RWPE1 (cell line): ENCODE measurements at places on chromosomes 4 and X.

DNA sequence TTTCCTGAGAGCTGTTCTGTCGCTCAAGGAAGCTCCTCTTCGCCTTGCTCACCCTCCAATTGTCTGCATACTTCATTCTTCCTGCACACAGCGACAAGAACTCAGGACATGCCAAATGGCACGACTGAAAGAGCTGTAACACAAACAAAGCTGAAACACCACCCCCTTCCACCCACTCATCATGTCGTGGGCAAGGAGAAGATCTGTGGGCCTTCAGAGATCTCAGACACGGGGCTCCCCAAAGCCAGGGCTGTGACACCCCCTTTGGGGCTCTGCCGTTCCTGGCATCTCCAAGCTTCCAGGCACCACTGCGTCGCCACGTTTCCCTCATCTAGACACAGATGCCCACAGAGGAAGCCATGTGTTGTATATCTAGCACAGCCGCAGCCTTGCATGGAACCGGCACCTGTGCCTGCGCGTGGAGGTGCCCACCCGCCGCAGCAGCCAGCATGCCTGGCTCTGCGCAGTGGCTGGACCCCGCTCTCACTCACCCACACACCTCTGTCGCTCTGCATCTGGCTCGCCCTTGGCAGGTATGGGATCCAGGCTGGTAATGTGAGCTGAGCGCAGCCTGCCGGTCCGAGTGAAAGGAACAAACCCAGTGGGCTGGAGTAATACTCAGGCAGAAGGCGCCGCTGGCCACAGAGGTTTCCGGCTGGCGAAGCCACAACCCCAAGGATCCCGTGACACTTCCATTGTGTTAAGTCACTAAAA lies 676.4 kb upstream of the INTU start:
- no peak for DNase-seq

GRCh38 chrX:66676990-66677389 lies 38.1 kb upstream of the EDA2R start:
- DNase-seq = peak; percentile 1

GRCh38 chr4:152585023-152585441 lies 49.1 kb upstream of the FBXW7 start:
- no peak for DNase-seq

- no peak for DNase-seq
These were observed 772 bp upstream of the SLC49A3 start for GRCh38 chr4:689723-690122.

GRCh38 chr4:2925496-2925895 lies 37.7 kb downstream of the NOP14 start:
- DNase-seq = no peak

DNA sequence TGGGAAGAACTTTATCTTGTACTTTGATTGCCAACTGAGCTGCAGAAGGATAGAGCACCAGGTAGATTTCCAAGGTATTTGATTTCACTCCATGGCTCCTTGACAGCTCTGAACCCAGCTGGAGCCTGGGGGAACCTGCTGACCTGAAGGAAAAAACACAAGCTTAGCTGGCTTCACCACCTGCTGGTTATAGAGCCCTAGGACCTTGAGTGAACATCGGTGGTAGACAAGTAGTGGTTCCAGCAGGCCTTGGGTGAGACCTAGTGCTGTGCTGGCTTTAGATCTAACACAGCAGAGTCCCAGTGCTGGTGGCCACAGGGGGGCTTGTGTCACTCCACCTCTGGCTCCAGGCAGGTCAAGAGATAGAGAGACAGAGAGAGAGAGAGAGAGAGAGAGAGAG lies 1102.6 kb downstream of the ADGRL3 start:
- DNase-seq = no peak

DNA sequence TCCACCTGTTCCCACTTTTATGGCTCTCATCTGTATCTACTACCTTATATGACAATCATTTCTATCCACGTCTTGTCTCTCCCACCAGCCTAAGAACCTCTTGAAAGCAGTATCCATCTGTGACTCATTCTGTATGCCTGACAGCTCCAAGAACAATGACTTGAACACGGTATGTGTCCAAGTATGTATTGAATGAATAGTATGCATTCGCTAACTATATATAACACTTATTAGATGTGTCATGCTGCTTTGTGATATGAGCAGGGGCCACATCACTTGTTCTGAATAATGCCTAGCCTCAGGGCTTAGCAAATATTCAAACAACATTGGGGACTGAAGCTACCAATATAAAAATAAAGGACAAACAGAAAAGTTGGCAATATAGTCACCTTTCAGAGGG lies 4.9 kb downstream of the OPHN1 start:
- peak; percentile 41 for DNase-seq

DNA sequence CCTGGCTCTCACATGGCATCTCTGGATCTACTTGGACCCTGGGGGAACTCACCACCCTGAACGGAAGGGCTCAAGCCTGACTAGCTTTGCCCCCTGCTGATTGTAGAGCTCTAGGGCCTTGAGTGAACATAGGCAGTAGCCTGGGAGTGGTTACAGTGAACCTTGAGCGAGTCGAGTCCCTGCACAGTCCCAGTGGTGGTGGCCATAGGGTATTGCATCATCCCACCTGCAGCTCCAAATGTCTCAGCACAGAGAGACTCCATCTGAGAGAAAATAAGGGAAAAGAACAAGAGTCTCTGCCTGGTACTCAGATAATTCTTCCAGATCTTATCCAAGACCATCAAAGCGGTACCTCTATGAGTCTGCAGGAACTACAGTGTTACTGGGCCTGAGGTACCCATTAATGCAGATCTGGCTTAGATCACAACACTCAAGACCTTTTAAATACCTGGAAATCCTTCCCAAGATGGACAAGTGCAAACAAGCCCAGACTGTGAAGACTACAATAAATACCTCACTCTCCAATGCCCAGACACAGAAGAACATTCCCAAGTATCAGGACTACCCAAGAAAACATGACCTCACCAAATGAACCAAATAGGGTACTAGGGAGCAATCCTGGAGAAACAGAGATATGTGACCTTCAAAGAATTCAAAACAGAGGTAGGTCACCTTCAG lies 167.5 kb upstream of the TET2 start:
- no peak for DNase-seq

DNA sequence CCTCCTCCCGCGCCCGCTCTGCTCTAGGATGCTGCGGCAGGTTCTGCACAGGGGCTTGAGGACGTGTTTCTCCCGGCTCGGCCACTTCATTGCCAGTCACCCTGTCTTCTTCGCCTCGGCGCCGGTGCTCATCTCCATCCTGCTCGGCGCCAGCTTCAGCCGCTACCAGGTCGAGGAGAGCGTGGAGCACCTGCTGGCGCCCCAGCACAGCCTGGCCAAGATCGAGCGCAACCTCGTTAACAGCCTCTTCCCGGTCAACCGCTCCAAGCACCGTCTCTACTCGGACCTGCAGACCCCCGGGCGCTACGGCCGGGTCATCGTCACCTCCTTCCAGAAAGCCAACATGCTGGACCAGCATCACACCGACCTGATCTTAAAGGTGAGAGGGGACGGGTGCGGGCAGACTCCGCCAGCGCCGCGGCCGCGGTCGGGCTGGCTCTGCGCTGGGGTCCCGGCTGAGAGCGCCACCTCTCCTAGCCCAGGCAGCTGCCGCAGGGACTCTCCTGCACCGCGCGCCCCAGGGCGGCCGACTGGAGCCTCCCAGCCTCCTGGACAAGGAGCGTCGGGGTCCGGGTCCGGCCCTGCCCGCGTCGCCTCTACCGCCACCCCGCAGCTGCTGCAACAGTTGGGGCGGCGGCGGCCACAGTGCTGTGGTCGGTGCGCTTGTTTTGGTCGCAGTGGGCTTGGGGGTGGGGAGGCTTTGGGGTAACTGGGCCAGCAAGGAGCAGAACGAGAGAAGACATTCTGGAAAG lies at the start of gene PTCHD1:
Gene PTCHD1 (plus strand): TSS at position 2 of the 752 bp plus-strand sequence. CDS start 27 bp downstream, at position 29.
- DNase-seq = no peak

GRCh38 chrX:72477781-72478181 lies 94.9 kb downstream of the HDAC8 start:
- DNase-seq = no peak

DNA sequence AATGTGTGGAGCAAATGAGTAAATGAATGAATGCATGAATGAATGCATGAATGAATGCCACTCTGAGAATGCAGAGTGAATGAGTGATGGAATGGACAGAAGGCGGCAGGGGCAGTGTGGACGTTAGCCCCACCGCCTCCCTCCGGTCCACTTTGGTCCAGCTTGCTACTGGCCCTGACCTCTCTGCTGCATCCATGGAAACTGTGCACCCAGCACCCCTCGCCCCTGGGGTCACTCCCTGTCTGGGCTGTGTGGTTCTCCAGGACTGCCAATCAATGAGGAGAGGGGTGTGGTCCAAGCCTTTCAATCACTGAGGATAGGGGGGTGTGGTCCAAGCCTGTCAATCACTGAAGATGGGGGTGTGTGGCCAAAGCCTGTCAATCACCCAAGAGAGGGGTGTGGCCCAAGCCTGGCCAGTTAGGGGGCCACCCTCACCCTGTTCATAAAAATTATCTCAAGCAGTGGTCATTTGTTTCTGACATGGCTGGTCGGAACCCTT lies 39.2 kb upstream of the ASMTL start:
- peak; percentile 20 for DNase-seq

GRCh38 chrX:39196192-39197102 lies 395.2 kb downstream of the MID1IP1 start:
- DNase-seq = peak; percentile 28

GRCh38 chrX:70922774-70923473 lies 8.0 kb downstream of the SLC7A3 start:
- no peak for DNase-seq

GRCh38 chrX:54994668-54995351 lies 822 bp upstream of the PFKFB1 start:
- DNase-seq = no peak

- no peak for DNase-seq
These were observed 339.7 kb downstream of the ANK2 start for GRCh38 chr4:113389160-113389559.

DNA sequence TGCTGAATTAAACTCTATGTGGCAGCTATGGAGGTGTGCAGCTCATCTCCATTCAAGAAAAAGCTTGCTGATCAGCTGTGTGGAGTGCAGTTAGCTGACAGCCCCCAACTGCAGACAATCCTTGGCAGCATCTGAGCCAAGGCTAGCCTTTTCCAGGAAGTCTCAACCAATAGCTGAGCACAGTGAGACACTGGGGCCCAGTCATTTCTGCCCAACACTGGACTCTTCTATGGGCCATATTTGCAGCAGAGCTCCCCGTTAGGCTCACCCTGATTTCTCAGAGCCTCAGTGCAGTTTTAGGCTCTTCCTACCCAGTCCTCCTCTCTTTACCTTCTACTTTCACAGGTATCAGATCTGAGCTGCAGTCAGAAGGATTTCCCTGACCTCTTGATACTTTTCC lies 12.9 kb downstream of the DDX53 start:
- DNase-seq = no peak

- no peak for DNase-seq
These were observed 88.1 kb upstream of the MAB21L2 start for GRCh38 chr4:150493851-150494250.
